Stomach (tissue), 19 donors: ENCODE measurements at places on chromosomes 5 and 9. TPM values are rescaled to one million over a fixed set of nuclear protein-coding genes. Genes with fewer than 3 reads are reported as not detected.

DNA sequence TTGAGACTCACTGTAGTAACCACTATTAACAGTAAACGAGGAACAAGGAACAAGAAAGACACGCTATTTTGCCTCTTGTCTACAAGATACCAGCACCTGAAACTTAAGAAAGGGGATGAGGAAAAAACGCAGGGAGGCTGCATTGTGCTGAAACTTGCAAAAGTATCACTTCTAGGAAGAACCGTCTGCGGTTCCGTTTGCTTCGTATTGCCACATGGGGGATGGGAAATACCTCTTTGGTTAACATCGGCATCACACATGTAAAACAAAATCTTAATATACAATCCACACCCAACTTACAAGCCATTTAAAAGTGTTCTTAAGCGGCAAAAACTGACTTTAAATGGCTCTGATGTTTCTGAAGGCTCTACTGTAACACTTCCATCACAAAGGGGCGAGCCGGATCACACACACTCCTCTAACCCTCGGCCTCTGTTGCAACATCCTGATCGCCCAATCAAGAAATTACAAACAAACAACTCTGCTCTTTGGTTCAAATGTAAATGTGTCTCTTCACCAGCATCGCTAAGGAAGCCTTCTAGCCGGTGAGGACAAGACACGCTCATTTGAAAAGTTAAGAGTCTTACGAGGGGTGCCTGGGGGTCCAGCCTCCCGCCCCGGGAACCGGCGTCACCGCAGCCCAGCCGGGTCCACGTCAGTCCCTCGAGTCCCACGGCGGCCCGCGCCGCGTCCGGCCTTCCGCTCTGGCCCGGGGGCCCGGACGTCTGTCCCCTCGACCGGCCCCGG lies 621 bp downstream of the SEC16A start:
- peaks cover 8% of the 10 kb centered on the region for H3K36me3 ChIP-seq
- DNase-seq = no peak
- H3K27me3 ChIP-seq = no peaks in the 10 kb centered on the region
- H3K27ac ChIP-seq = peak overlapping the region; percentile 100

DNA sequence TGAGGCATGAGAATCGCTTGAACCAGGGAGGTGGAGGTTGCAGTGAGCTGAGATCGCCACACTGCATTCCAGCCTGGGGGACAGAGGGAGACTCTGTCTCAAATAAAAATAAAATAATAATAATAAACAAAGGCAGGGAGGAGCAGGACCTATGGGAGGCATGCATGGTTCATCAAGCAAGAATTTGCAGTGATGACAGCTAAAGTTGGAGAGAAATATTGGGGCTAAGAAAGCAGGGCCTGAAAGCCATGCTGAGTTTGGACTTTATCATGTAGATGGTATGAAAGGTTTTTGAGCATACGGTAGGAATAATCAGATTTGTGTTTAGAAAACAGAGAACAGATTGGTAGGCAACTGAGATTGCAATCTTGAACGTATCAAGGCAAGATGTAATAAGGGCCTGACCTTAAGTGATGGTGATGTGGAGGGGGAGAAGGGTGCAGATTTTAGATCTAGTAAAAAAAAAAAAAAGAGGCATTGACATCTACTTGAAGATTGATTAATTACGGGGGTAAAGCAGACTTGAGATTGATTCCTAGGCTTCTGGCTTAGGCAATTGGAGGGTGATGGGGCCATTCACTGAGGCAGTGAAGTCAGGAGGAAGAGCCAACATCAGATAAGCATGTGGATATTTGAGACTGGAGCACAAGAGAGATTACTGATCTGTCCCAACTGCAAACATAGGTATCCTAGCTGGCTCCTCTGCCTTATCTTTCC lies 50.7 kb downstream of the CFAP95 start:
- no peak overlapping the region for H3K27ac ChIP-seq
- no peak overlapping the region for H3K4me3 ChIP-seq
- no peak for DNase-seq
- H3K4me1 ChIP-seq = no peaks in the 10 kb centered on the region

DNA sequence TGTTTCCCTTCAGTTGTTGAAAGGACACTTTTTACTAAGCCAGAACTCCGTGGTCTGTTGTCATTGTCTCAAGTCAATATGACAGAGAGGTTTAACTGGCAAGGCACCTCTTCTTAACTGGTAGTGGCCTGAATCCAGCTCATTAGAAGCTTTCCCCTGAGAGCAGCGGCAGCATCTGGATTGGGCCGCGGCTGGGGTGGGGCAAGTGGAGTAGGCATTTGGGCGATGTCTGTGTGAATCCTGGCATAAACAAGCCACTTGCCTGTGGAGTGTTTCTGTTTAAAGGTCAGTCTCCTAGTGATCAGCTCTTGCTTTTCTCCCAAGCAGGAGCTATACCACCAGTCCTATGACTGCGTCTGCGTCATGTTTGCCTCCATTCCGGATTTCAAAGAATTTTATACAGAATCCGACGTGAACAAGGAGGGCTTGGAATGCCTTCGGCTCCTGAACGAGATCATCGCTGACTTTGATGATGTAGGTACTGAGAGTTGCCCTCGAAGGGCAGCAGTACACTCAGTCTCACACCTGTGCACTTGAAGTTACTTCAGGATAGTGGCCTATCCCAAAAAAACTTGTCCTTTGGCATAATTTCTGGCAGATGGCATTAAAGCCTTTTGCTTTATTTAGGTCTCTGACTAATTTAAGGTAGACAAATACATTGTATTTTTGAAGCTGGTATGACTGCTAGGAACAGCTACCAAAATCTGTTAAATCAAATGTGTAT lies 48.9 kb downstream of the CFAP90 start:
- H3K27me3 ChIP-seq = no peaks in the 10 kb centered on the region
- H3K27ac ChIP-seq = no peak overlapping the region
- no peak for DNase-seq
- no peak overlapping the region for H3K4me3 ChIP-seq
- no peaks in the 10 kb centered on the region for H3K4me1 ChIP-seq

DNA sequence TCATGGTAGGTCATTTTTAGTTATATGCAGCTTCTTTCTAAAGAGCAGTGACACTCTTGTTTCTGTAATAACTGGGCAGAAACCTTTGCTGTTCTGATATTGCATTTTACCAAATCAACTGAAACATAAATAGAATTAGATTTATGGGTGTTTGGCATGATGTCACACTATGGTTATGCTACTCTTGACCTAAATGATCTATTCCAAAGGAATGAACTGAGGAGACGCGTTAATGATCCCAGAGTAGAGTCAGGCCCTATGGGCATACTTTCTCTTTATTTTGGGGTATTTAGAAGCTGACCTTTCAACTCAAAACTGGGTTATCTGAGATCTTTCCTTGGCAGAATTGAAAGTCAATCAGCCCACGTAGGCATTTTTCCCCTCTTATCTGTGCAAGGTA lies 146.8 kb upstream of the ADAMTSL1 start:
- H3K27me3 ChIP-seq = no peaks in the 10 kb centered on the region
- H3K27ac ChIP-seq = no peak overlapping the region
- H3K4me3 ChIP-seq = no peak overlapping the region
- DNase-seq = no peak

DNA sequence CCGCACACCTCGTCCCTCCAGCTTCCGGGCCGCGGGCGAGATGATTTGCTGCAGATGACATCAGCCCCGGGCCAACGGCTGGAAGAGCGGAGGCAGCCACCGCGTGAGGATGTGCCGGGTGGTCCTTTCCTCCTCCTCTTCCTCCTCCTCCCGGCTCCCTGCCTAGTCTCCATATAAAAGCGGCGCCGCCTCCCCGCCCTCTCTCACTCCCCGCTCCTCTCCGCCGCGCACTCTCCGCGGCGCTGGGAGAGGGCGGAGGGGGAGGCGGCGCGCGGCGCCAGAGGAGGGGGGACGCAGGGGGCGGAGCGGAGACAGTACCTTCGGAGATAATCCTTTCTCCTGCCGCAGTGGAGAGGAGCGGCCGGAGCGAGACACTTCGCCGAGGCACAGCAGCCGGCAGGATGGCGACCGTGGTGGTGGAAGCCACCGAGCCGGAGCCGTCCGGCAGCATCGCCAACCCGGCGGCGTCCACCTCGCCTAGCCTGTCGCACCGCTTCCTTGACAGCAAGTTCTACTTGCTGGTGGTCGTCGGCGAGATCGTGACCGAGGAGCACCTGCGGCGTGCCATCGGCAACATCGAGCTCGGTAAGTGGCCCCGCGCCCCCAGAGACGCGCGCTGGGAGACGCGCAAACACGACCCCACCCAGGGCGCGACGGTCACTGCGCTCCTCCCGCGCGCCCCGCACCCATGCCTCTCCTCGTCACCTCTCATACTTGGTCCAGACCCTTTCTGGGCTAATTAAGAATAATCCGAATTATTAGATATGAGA lies at the start of gene MAP1B:
Gene MAP1B (plus strand): TSS at position 345 of the 770 bp plus-strand sequence. CDS start 57 bp downstream, at position 402.
- peak within 1 kb of the TSS; percentile 79 for H3K27ac ChIP-seq
- H3K36me3 ChIP-seq = no peaks in the 10 kb centered on the region
- peaks cover 43% of the 10 kb centered on the region for H3K4me1 ChIP-seq
- peak within 1 kb of the TSS; percentile 64 for H3K4me3 ChIP-seq
- no peak for DNase-seq

- no peaks in the 10 kb centered on the region for H3K27me3 ChIP-seq
- no peak for DNase-seq
- no peak overlapping the region for H3K4me3 ChIP-seq
- peak overlapping the region; percentile 50 for H3K27ac ChIP-seq
Observed at GRCh38 chr5:173783371-173783770, 104.8 kb upstream of the CPEB4 start.

DNA sequence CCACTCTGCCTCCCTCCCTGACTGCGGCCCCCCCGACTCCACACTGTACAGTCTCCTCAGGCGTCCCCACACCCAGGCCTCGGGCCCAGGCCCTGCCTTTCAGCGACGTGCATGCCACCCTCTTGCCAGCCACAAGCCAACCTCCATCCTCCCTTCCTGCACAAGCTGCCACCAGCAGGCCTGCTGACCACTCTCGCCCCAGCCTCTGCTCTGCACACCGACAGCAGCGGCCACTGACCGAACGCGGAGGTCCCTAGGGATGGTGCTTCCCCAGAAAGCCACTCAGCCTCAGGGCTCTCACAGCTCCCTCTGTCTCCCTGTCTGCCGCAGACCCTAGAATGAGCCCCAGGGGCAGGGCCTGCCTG lies 18.6 kb downstream of the LMAN2 start:
- H3K36me3 ChIP-seq = peaks cover 94% of the 10 kb centered on the region
- H3K27ac ChIP-seq = no peak overlapping the region
- H3K4me3 ChIP-seq = no peak overlapping the region
- H3K27me3 ChIP-seq = no peaks in the 10 kb centered on the region

DNA sequence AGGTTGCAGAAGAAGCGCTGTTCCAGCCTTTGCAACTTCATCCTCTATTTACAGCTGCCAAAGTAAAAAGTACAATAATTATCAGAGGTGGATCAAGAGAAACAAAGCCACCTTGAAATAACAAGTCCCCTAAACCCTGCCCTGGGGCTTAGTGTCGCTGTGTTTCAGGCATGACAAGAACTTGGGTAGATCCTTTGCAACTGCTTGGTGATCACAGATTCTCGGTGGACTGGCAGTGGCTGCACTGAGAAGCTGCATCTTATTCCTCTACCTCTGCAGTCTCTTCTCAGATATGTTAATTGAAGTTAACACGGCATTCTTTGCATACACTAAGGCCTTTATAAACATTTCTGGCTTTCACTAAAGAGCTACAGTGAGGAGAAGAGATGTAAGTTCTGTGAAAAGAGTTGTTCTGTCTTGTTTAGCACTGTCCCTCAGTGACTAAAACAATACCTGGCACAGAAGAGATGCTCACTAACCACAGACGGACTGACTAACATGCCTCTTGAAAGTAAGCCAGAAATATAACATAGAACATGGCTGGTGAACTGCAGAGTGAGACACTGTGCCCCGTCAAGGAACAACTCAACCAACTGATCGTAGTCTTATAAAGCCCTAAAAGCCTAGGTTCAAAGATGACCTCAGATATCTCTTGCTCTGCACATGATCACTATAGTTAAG lies 144.2 kb downstream of the MLLT3 start:
- H3K4me1 ChIP-seq = peaks cover 27% of the 10 kb centered on the region
- no peak for DNase-seq
- H3K27me3 ChIP-seq = no peaks in the 10 kb centered on the region
- no peak overlapping the region for H3K27ac ChIP-seq
- H3K4me3 ChIP-seq = no peak overlapping the region

- no peak for DNase-seq
- H3K27ac ChIP-seq = no peak overlapping the region
- no peaks in the 10 kb centered on the region for H3K36me3 ChIP-seq
- no peaks in the 10 kb centered on the region for H3K4me1 ChIP-seq
- H3K27me3 ChIP-seq = no peaks in the 10 kb centered on the region
Observed at GRCh38 chr5:9348401-9348996, 197.4 kb downstream of the SEMA5A start.

- no peak for DNase-seq
- H3K27ac ChIP-seq = no peak overlapping the region
- H3K27me3 ChIP-seq = no peaks in the 10 kb centered on the region
- no peak overlapping the region for H3K4me3 ChIP-seq
- H3K36me3 ChIP-seq = no peaks in the 10 kb centered on the region
Observed at GRCh38 chr5:175821790-175822211, 49.6 kb upstream of the CPLX2 start.

- H3K36me3 ChIP-seq = no peaks in the 10 kb centered on the region
- H3K27me3 ChIP-seq = no peaks in the 10 kb centered on the region
- no peak for DNase-seq
- H3K4me3 ChIP-seq = no peak overlapping the region
- H3K4me1 ChIP-seq = no peaks in the 10 kb centered on the region
Observed at GRCh38 chr5:53288511-53288910, 179.0 kb upstream of the MOCS2 start.

DNA sequence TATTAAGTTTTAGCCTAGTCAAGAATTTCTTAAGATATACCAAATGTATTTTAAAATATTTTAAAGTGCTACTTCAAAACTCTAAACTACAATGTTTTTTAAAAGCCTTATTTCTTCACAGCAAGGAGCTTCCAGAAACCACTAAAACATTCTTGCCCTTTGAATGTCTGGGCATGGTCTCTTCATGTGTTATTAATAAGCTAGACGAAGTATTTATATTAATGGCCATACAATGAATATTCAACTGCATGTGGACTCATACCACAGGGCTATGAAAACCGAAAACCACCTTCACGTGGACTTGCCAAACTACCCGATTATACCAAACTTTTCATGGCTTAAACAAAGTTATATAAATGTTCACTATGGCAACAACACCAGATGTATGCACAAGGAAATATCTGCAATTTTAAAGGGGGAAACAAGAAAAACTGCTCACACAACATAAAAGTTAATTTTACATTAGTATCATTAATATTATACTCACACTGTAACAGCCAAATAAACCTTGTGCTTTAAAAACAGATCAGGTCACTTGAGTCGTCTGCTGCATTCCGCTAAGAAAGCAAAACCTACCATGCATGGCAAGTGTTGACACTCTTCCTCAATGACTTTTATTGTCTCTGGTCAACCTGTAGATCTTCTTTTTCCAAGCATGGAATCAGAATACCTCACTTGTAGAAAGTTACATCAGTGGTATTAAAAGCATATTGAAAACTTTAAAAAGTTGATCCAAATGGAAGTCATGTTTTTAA lies 246.3 kb downstream of the BNC2 start:
- H3K4me3 ChIP-seq = no peak overlapping the region
- H3K27me3 ChIP-seq = no peaks in the 10 kb centered on the region
- no peak for DNase-seq
- no peaks in the 10 kb centered on the region for H3K4me1 ChIP-seq
- no peak overlapping the region for H3K27ac ChIP-seq

F2RL2 gene
- total RNA-seq = 0.29 TPM

HAVCR2 gene
- not detected for total RNA-seq

SLC34A3 gene
- total RNA-seq = not detected

NAIP gene
- 26.3 TPM for total RNA-seq

BARX1 gene
- 60.3 TPM for total RNA-seq

SPINK6 gene
- total RNA-seq = not detected

IGIP gene
- total RNA-seq = 29.5 TPM

TMEM171 gene
- total RNA-seq = 59.8 TPM
